Heart right ventricle (tissue), 16 donors: ENCODE measurements at places on chromosomes 6 and 20. TPM values are rescaled to one million over a fixed set of nuclear protein-coding genes. Genes with fewer than 3 reads are reported as not detected.

Gene SPTLC3
- 4.1 TPM for total RNA-seq

Gene RBM12
- total RNA-seq: 49.7 TPM

Gene IPCEF1
- total RNA-seq: 2.2 TPM

Gene SMPDL3A
- 2.5 TPM for total RNA-seq

Gene CRYBG1
- total RNA-seq: 1.5 TPM

Gene SLPI
- not detected for total RNA-seq

Gene SLC35D3
- total RNA-seq: not detected

Gene TMEM14B
- 110 TPM for total RNA-seq

Gene PXDC1
- total RNA-seq: 39.5 TPM

Gene DTD1
- 13.7 TPM for total RNA-seq

Gene E2F3
- total RNA-seq: 11.9 TPM

Gene KCNK15
- total RNA-seq: 0.13 TPM

Gene ZBP1
- not detected for total RNA-seq

Gene FUT9
- not detected for total RNA-seq

Gene ERVFRD-1
- total RNA-seq: 0.11 TPM

Gene ISM1
- total RNA-seq: 1.1 TPM

Gene DBNDD2
- 333 TPM for total RNA-seq

Gene MBOAT1
- total RNA-seq: 6.9 TPM

Gene BTNL2
- not detected for total RNA-seq

Gene KHDC1L
- not detected for total RNA-seq

Gene ULBP3
- total RNA-seq: 1.7 TPM

Gene TDRD6
- total RNA-seq: 0.37 TPM

Gene SIRPB1
- total RNA-seq: 0.89 TPM

Gene GSTA5
- total RNA-seq: not detected

Gene IRF4
- total RNA-seq: not detected

Gene PSMB8
- total RNA-seq: 11.5 TPM

Gene FGD2
- total RNA-seq: 1.0 TPM

Gene MEI4
- 0.21 TPM for total RNA-seq

Gene RGS17
- total RNA-seq: not detected

Gene ARG1
- total RNA-seq: 0.27 TPM

Gene PTCRA
- not detected for total RNA-seq

Gene BMP6
- 2.4 TPM for total RNA-seq
